ENCODE measurements at places on chromosomes 11 and 22.

GRCh38 chr11:15735706-15736105 is 620.6 kb downstream of the SOX6 start:
- DNase-seq, result no peak

DNA sequence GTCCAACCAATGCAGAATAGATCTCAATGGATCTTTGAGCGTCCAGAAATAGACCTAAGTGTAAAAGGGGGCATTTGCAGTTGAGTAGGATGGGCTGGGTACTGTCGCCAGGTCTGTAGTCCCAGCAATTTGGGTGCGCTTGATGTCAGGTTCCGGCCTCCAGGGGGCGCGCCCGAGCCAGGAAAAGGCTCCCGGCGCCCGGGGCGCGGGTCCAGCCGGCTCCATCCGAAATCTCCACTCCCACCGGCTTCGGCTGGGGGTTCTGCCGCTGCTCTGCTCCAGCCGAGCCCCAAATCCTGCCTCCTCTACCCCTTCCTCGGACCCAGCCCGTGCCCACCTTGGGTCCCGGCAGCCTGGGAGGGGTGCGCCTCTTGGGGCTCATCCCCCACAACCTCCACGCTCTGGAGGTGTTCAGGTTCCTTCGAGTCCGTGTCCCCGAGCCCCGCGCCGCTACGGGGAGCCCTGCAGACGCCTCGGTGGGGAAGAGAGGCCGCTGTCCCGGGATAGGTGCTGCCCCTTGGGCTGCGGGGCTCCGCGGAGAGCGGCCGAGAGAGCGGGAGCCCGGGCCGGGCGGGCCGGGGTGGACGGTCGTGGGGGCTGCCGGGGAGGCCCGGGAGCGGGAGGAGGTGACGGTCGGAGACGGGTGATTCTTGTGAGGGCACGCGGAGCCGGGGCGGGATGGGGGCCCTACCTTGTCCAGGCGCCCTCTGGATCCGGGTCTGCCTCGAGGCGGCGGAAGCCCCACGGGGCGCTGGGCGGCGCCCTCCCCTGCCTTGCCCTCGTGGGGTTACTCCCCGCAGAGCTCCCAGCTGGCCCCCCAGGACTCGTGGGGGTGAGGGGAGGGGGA is 13.0 kb upstream of the CYB5R3 start:
- DNase-seq, result no peak

DNA sequence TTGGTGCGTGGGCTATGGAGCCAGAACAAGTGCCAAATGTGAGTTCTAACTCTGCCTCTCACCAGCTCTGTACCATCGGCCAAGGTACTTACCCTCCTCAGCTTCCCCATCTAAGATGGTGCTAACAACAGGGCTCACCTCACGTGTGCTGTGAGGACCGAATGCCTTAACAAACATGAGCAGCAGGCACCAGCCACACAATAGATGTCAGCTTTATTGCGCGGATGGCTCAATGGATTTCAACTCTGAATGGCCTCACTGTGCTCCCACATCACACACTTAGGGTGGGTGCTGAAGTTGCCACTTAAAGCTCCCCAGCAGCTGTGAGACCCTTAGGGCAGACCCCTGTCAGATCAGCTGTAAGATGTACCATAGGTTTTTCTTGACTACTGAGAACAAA is 24.1 kb downstream of the RELT start:
- DNase-seq, result no peak

GRCh38 chr11:17645190-17645970 is 74.0 kb upstream of the MYOD1 start:
- DNase-seq, result no peak

- peak; percentile 28 for DNase-seq
Measured at GRCh38 chr22:42553475-42554361, at the start of gene SERHL2. TSS of gene SERHL2 (plus strand) at chr22:42553956. CDS start at chr22:42554021, 65 bp downstream.

GRCh38 chr11:134911514-134912180 is 499.6 kb upstream of the B3GAT1 start:
- DNase-seq, result no peak

- DNase-seq, result peak; percentile 21
Measured at GRCh38 chr11:103110391-103110790, 1.2 kb downstream of the DYNC2H1 start.

GRCh38 chr11:31404614-31405013 is 35.0 kb downstream of the DNAJC24 start:
- DNase-seq, result no peak

GRCh38 chr11:13891911-13892310 is 70.6 kb upstream of the SPON1 start:
- peak; percentile 39 for DNase-seq

DNA sequence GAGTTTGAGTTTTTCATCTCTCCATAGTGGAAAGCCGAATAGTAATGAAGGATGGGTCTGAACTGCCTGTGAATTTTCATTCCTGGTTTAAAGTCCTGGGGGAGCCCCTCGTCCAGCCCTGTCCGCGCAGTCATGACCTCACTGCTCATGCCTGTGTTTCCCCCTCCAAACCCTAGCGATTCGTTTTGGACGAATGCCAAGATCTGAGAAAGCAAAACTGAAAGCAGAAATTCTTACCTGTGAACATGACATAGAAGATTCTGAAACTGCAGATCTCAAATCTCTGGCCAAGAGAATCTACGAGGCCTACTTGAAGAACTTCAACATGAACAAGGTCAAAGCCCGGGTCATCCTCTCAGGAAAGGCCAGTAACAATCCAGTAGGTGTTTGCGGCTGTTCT is 30.5 kb downstream of the CDPF1 start:
- no peak for DNase-seq

- no peak for DNase-seq
Measured at GRCh38 chr11:114569801-114570200, 10.1 kb upstream of the NXPE1 start.

GRCh38 chr11:6703247-6704063 is 20.3 kb upstream of the MRPL17 start:
- no peak for DNase-seq

DNA sequence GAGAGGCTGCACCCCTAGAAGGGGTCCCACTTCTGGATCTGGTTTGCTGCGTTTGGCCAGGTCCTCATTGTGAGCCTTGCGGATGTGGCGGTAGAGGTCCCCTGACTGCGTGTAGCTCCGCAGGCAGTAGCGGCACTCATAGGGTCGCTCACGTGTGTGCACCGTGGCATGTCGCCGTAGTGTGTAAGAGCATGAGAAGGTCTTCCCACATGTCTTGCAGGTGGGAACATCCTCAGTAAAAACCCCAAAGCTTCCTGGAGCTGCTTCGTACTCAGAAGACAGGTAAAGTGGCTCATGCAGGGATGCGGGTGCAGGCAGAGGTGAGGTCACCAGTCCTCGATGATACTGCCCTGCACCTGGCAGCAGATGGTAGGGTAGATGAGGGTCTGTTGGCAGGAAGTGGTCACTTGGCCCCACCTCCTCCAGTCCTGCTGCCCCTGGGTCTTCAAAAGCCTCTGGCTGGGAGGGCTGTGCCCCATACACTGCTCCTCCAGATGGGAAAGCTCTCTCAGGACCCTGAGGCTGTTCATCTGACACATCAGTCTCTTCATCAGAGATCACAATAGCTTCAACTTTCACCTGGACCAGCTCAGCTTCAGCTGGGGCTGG is 1.7 kb downstream of the ZBTB3 start:
- no peak for DNase-seq

DNA sequence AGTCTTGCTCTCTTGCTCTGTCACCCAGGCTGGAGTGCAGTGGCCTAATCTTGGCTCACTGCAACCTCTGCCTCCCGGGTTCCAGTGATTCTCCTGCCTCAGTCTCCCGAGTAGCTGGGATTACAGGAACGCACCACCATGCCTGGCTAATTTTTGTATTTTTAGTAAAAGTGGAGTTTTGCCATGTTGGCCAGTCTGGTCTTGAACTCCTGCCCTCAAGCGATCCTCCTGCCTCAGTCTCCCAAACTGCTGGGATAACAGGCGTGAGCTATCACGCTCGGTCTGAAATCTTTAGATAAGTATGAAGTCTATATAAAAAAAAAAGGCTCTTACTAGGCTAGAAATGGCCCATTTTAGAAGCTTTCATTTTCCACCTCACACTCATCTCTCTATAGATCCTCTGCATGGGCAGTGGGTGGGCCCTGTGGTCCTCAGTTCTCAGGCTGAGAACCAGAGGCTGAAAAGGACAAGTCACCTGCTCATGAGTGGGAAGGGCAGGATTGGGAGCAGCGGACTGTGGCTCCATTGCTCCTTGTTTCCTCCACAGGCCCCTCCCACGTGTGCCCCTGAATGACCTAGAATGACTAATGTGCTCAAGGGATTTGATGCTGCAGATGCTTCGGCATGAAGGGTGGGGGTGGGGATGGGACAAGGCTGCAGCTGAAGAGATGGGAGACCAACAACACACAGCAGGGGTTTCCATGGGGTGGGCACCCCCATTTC is 19.8 kb upstream of the PRAME start:
- DNase-seq, result no peak

DNA sequence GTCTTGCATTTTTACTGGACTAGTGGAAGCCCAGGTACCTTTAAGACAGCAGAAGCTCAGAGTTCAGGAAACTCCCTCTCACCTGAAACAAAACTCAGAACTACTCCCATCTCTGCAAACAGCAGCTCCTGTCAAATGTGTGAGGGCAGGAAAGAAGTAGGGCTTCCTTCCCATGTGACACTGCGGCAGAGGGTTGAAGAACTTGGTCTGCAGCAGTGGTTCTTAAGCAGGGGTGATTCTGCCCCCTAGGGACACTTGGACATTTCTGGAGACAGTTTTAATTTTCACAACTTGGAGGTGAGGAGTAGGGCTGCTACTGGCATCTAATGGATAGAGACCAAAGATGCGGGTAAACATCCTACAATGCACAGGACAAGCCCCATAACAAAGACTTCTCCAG is 63.4 kb downstream of the RCN1 start:
- no peak for DNase-seq

DNA sequence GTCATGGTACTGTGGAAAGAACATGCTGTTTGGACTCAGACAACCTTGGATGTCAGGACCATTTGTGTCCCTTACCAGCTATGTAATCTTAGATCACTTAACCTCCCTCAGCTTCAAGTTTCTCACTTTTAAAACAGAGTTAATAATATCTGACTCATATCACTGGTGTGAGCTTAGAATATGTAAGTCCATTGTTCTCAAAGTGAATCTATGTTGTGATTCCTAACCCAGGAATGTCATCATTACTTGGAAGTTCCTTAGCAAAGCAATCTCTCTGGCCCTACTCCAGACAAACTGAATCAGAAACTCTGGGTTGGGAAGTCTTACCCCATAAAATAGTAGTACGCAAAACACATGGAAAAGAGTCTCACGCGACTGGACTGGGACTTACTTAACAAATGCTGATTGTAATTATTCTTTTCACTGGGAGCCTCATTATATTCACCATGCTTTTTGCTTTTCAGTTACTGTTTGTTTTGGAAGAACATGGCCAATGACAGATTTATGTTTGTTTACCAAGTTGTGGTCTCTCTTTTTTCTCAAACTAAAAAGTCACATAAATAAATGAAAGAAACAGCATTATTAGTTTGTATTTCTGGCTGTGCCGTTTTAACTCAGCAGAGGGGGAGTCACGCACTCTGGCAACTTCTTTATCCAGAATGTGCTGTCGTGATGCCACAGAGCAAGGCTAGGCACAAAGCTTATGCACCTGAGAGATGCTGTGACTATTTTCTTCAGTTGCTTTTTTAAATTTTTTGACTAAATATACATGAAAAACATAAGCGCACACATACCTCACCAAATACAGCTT is 217.7 kb upstream of the CTSC start:
- no peak for DNase-seq

- no peak for DNase-seq
Measured at GRCh38 chr11:131749101-131749500, 378.7 kb downstream of the NTM start.

GRCh38 chr11:45155058-45155551 is 8.7 kb downstream of the PRDM11 start:
- no peak for DNase-seq

DNA sequence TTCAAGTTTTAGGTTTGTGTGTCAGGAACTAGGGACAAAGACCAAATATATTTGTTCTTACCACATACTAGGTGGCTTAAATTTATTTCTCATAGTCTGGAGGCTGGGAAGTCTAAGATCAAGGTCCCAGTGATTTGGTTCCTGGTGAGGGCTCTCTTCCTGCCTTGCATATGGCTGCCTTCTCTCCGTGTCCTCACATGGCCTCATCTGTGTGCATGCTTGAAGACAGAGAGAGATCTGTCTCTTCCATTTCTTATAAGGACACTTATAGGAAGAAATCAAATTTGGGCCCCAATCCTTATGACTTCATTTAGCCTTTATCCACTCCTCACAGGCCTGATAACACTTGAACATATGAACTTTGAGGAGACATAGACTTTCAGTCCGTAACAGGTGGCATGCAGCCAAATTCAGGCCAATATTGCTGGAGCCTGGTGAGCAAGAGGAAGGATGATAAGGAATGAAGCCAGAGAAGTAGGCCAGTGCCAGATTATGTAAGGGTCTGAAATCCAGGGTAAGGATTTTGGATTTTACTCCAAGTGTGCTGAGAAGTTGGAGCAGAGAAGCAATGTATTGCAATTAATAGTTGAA is 35.1 kb downstream of the TTC17 start:
- no peak for DNase-seq

DNA sequence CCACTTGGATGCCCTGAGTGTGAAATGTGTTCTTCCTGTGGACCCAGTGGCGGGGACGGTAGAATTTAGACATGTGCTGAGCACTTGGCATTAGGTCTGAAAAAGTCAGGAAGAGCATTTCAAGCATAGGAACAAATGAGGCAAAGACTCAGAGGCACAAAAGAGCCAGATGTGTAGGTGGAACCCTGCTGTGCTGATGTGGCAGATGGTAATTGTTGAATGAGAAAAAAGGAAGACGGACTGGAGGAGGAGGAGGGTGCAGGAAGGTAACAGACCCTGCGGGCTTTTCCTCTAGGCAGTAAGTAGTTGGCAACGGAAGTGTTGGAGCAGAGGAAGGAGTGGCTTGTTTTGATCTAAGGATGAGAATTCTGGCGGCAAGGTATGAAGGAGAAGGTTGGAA is 985.8 kb downstream of the TBC1D22A start:
- DNase-seq, result no peak

- no peak for DNase-seq
Measured at GRCh38 chr11:118205606-118206378, 19.0 kb downstream of the JAML start.

DNA sequence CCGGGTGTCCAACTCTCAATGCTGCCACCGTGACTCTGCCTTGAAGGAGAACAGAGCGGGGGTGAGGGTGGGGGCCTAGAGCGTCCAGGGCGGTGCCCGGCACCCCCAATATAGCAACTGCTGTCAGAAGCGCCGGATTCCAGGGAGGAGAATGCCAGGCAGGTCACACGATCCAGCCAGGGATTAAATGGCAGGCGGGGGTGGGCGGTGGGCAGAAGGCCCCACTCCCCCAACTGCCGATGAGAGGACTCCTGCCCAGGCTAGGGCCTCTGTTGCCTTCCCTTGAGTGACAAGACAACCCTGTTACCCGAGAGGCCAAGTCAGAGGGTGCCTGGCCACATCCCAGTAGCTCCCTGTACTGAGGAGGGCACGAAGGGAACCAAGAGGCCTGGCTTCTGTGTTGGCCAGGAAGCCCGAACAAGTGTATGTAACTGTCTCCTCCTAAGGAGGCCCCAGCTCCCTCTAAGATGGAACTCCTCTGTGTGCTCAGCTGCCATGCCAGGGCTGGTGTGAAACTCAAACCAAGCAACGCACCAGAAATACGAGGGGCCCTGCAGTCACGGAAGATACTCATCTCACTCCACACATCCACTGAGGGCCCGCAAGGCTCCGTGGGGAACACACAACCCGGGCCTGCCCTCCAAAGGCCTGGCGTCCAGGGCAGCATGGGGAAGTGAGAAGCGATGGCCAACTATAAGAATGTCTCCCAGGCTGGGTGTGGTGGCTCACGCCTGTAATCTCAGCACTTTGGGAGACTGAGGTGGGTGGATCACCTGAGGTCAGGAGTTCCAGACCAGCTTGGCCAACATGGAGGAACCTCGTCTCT is 3.0 kb downstream of the PACSIN3 start:
- no peak for DNase-seq

- no peak for DNase-seq
Measured at GRCh38 chr11:128336203-128336602, 251.2 kb downstream of the ETS1 start.

Data from Jurkat, Clone E6-1 (cell line).